ENCODE measurements at places on chromosomes 13 and 19. TPM values are rescaled to one million over a fixed set of nuclear protein-coding genes. Genes with fewer than 3 reads are reported as not detected.

PTGIR gene
- total RNA-seq, result 0.86 TPM

SLC7A10 gene
- total RNA-seq, result 6.5 TPM

ZNF578 gene
- 6.2 TPM for total RNA-seq

ZNF837 gene
- total RNA-seq, result 0.81 TPM

CLDND2 gene
- 4.5 TPM for total RNA-seq

ZNF350 gene
- 11.8 TPM for total RNA-seq

KCNJ14 gene
- total RNA-seq, result 2.6 TPM

Measured in dorsolateral prefrontal cortex (tissue), 122 donors.